ENCODE measurements at places on chromosomes 3 and 15. TPM values are rescaled to one million over a fixed set of nuclear protein-coding genes. Genes with fewer than 3 reads are reported as not detected.

- no peak for DNase-seq
Measured at GRCh38 chr3:188914552-188914951, 257.2 kb upstream of the TPRG1 start.

The CPN2 gene
- 0.72 TPM for polyA plus RNA-seq

DNA sequence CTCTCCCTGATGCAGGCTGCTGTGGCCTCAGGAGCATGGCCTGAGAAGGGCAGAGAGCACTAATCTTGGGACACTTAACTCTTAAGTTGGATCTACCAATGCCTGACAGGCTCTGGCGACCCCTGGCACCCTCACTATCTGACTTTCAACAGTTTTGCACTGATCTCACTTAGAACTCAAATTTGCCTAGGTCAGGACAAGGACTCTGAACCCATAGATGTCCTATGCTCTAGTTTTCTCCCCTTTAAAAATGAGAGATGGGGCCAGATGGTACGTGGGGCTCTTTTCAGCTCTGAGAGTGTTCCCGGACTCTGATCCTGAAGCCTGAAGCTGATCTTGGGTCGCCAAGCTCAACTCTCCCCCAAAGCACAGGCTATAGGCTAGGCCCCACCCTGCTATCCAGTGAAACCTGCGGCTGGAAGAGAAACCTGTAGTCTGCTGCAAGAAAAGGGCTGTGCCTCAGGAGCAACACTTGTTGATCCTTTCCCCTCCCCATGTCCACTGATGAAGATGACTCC is 65.7 kb downstream of the RPL39L start:
- DNase-seq, result no peak

The ST8SIA2 gene
- 2.1 TPM for polyA plus RNA-seq

The TMIE gene
- polyA plus RNA-seq, result 0.46 TPM

DNA sequence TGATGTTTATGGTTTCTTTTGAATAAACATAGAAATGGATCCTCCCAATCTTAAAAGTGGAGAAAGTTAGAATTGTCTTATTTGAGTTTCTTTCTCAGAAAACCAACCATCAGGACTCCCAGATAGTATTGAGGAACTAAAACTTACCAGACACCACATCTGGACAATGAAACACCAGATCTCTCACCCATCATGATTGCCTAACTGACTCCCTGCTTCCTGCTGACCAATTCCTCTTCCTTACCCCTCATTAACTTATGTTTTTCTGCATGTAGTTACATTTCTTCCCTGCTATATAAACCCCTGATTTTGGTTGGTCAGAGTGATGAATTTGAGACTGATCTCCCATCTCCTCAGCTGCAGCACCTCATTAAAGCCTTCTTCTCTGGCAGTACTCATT is 242.0 kb upstream of the SETMAR start:
- DNase-seq, result no peak

DNA sequence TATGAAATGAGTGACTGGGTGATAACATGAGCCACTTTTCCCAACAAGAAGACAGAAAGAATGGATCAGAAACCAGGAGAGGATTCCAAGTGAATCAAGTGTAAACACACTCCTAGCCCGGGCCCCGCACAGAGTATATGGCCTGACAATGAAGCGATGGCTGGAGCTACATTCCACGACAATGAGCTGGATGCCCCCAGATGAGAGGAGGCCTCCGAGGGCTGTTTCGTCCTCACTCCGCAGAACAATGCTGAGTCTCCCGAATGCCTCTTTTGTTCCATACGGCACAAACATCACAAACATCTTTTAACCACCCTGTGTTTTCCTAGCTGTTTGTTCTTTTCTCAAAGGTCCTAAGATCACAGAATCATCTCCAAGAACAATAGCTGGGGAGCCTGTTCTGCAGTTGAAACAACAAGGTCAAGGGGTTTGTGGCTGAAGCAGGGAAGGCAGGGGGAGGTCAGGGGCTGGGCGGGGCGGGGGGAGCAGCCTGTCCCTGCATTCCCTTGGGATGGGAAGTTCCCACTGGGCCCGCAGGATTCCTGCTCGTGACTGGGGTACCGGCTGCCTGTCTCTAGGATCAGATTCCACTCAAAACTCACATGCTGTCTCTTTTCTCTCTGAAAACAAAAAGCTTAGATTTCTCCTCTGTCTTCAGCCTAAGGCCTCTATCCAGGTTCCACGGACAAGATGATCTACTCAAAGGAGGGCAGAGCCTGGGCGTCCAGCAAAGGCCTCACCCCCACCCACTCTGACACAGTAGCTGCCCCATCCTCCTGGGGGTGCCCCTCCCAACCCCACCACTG is 151.3 kb downstream of the XXYLT1 start:
- DNase-seq, result no peak

DNA sequence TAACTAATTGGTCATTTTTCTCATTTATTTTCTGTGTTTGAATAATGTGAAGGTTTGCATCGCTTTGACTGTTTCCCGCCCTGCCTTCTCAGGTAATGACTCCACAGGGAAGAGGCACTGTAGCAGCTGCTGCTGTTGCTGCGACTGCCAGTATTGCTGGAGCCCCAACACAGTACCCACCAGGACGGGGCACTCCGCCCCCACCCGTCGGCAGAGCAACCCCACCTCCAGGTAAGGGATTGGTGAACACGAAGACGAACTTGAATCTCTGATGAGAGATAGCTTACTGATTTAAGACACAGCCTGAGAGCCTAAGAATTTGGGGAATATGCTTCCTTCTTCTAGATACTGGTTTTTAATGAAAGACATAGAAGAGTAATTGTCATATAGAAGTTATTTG is 22.9 kb downstream of the SNRPN start:
- DNase-seq, result no peak

GRCh38 chr3:195105389-195105788 is 165.6 kb downstream of the XXYLT1 start:
- DNase-seq, result no peak

DNA sequence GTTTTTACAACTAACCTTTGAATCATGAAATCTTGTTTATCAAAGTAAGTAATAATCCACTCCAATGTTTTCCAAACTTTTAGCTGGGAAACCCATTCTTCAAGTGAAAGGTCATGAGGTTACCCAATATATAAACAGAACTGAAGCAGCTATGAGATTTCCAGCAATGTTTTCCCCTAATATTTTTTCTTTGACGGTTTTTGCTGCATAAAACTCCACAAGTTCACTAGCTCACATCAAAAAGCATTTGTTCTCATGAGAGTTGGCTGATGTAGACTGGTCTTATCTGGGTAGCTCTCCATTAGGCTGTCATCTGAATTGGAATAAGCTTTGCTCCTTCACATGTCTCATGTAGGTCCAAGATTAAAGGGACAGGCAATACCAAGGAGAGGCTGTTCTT is 241.2 kb upstream of the LRRC3B start:
- no peak for DNase-seq

GRCh38 chr15:88479169-88479568 is 11.7 kb downstream of the MRPS11 start:
- DNase-seq, result no peak

The TMEM212 gene
- polyA plus RNA-seq, result not detected

DNA sequence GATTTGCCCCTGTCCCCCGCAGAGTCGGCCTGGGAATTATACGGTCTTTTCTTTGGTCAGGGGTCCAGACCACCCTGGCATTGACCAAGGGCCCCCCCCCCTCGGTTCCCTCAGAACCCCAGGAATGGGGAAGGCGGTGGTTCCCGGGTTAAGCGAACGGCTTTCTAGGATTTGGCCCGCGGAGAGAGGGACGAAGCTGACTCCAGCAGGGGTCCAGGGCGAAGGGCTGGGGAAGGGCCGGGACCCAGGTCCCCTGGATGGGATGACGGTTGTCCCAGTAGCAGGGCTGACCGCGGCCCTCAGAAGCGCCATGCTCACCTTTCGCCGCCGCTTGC is 274 bp downstream of the RRP9 start:
- DNase-seq, result no peak

The FBXO40 gene
- polyA plus RNA-seq, result 46.6 TPM

DNA sequence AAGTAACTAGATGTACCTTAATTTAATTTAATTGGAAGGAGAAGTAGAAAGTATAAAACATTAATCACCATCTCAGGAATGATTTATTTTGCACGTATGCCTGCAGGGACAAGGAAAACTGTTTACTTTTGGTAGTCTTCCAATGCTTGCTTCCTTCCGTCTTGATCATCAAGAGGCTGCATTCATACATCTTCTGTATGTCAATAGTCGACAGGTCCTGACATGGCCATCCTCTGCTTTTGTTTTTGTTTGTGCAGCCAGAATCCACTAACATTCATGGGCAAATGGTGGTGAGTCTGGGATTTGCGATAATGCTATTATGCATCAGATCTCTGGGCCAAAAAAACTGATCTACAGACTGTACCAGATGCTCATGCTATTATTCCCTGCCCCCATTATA is 56.6 kb upstream of the ZPLD1 start:
- DNase-seq, result no peak

The FRMD4B gene
- 3.4 TPM for polyA plus RNA-seq

- DNase-seq, result no peak
Measured at GRCh38 chr15:93049914-93050578, 39.0 kb downstream of the RGMA start.

GRCh38 chr3:112979244-112979832 is 4.4 kb upstream of the CD200R1 start:
- no peak for DNase-seq

DNA sequence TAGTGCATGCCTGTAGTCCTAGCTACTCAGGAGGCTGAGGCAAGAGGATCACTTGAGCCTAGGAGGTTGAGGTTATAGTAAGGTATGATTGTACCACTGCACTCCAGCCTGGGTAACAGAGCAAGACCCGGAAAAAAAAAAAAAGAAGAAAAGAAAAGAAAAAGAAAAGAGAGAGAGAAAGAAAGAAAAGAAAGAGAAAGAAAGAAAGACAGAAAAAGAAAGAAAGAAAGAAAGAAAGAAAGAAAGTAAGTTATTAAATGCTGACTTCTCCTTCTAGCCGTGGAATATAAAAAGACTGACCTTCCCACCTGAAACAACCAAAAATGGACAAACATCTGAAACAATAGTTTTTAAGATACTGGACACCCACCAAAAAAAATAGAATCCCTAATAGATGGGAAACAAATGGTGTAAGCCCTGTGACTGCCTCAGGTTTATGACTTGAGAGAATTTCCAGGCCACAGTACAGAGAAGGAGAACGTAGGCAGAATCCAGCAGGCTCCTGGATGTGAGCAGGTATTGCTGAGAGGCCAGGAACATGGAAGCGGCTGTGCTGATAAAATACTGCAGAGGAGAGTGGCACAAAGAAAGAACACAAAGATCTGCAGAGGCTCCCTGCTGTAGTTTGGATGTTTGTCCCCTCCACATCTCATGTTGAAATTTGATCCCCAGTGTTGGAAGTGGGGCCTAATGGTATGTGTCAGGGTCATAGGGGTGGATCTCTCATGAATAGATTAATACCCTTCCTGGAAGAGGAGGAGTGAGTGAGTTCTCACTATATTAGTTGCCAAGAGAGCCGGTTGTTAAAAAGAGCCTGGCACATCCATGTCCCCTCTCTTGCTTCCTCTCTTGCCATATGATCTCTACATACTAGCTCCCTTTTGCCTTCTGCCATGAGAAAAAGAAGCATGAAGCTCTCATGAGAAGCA is 41.8 kb upstream of the PRSS50 start:
- DNase-seq, result no peak

The CCR8 gene
- not detected for polyA plus RNA-seq

The RHCG gene
- polyA plus RNA-seq, result 2.6 TPM

The ZBTB47 gene
- polyA plus RNA-seq, result 110 TPM

The NME9 gene
- not detected for polyA plus RNA-seq

The ZBED2 gene
- polyA plus RNA-seq, result not detected

GRCh38 chr3:25844891-25845290 is 55.0 kb downstream of the OXSM start:
- no peak for DNase-seq

- no peak for DNase-seq
Measured at GRCh38 chr3:171677706-171678105, 132.6 kb downstream of the PLD1 start.

DNA sequence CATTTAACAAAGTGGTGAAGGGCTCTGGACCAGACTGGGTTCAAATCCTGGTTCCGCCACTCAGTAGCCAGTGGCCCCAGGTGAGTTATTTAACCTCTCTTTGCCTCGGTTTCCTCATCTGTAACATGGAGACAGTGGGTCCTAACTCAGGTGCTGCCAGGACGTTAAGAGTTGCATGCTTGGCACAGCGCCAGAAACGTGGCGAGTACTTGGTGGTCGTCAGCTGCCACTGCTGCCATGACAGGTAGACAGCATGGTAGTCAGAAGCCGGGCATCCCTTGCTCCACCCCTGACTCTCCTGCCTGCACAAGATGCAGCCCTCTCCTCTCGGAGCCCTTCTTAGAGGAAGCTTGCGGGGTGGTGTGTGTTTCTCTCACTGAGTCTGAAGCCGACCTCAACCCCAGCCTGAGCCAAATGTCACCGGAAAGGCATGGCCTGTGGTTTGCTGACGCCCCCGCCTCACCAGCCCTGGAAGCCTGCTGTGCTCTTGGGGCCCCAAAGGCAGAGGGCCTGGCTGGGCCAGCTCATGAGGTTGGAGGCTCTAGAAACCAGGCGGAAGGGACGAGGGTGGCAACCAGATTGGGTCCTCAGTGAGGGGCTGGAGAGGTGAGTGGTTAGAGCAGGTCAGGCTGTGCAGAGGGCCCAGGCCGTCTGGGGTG is 160.8 kb upstream of the TLE3 start:
- peak; percentile 42 for DNase-seq

The TMPRSS7 gene
- polyA plus RNA-seq, result not detected

Data from heart left ventricle (tissue), 16 donors.